ENCODE measurements at places on chromosomes 3 and 15.

DNA sequence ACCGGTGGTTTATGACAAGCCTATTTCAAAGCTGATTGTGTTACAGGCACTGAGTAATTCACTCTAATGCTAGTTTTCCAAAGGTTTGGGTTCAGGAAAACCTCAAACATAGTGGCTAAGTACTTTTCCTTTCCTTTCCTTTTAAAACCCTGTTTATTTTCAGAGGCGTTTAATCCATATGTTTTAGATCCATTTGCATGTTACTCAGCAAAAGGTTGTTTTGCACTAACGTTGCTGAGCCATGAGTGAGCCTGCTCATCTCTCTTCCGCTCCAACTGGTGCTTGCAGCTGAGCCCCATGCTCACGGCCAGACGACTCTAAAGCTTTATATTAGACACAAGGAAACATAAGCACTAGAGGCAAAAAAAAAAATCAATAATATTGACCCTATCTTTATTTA is 9.4 kb downstream of the CEMIP start:
- DNase-seq = no peak

- DNase-seq = no peak
Measured at GRCh38 chr3:42515391-42515916, 13.0 kb downstream of the VIPR1 start.

DNA sequence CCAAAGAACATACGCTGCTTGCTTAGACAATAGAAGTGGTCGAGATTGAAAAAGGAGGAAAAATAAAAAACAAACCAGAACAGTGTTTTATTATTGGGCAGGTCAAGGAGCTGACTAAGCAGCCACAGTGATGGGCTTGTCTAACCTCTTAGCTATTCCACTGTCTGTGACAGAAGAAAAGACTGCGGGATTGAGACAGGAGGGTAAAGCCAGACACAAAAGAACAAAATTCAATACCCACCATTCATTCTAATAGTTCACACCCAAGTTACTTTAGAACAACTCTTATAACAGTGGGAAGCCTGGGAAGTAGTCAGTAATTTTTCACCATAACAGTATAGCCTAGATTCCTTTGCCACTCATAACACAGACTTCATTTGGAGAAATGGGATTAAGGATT is 435.4 kb downstream of the MFSD1 start:
- DNase-seq = no peak

DNA sequence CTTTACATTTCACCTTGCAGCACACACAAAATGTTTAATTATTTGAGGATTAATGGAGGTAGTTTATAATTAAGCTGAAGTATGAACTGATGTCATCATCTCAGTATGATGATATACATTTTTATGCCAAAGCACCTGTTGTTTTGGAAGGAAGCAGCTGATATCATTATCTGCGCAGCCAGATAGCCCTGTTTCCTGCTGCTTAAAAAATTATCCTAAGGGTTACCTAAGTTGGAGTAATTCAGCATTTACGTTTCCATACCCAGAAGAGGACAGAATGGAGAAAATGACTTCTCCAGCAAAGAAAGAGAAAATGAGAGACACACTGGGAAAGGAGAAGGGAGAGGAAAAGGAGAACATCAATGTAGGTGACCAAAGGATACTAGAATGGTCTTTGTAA is 370.3 kb upstream of the PLSCR5 start:
- no peak for DNase-seq

DNA sequence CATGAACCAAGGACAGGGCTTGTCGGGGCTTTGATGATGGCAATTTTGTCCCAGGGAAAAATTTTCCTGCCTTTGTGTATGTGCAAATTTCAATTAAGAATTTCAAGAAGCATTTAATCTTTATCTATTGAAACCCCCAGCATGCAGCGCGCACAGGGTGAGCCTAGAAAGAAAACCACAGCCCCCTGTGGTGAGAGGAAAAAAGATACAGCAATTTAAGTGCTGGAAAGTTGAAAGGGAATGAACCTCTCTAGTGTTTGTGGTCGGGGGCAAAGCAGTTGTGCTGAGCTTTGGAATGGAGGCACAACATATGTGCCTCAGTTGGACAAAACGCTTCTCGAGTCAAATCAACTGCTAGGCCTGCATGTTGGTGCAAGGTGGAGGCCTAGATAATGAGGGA is 111.8 kb upstream of the C15orf61 start:
- no peak for DNase-seq

GRCh38 chr3:10780922-10781321 is 35.1 kb upstream of the SLC6A11 start:
- DNase-seq = no peak

DNA sequence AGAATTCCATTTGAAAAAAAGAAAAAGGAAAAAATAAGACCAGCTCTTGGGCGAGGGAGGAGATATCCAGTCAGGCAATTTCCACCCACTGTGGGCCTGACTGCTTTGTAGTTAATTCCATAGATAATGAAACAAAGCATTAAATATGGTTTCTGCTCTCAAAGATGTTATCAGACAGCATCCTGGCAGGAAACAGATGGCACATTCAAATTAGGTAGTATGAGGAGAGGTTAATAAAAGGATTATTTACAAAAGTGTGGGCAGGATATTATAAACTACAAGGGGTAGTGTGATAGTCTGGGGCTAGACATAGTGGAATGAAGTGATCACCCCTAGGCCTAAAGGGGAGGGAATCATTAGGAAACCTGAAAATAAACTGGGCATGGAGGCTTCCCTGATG is 193.2 kb downstream of the CLSTN2 start:
- DNase-seq = no peak

DNA sequence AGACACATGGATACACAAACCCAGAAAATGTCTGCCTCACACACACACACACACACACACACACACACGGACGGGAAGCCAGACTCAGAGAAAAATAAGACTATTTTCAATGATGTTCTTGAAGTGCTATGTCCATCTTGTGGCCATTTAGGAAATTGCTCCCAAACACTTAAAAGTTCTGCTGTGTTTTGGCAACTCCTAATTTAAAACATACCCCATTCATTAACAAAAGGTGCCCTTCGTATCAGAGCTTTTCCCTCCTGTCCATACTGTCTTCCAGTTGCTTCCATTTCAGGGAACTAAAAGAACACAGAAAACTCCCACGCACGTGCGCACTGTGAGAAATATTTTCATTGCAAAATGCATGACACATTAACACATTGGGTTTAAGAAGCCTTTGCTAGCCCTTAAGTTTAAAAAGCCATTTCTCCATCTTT is 44.6 kb downstream of the SLC12A1 start:
- no peak for DNase-seq

DNA sequence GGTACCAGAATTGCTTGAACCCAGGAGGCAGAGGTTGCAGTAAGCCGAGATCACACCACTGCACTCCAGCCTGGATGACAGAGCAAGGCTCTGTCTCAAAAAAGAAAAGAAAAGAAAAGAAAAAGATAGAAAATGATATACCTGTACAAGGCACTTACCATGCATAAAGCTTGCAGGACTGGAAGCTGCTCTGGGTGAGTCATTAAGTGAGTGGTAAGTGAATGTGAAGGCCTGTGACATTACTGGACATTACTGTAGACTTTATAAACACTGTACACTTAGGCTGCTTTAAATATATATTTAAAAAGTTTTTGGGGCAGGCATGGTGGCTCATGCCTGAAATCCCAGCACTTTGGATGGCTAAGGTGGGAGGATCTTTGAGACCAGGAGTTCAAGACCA is 99.2 kb downstream of the SLMAP start:
- DNase-seq = no peak

GRCh38 chr3:66442254-66443117 is 58.3 kb downstream of the LRIG1 start:
- DNase-seq = no peak

- DNase-seq = no peak
Measured at GRCh38 chr3:170056710-170057454, 19.1 kb downstream of the GPR160 start.

- DNase-seq = no peak
Measured at GRCh38 chr15:37940876-37941275, 6.4 kb downstream of the TMCO5A start.

DNA sequence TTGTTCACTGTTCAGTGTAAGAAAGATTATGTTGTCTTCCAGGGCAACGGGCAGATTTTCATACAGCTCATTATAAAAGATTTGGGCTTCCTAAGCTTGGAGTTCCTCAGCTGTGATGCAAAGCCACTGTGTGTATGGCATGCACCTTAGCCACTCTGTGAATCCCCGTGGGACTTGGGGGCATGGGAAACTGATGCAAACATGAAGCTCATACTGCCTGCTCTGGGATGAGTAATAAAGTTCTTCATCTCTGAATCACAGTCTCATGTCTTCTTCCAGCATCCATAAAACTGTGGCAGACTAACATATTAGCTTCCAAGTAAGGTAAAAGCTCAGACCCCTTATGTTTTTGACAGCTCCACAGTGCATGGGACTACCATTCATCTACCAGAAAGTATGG is 154.3 kb upstream of the RORA start:
- no peak for DNase-seq

DNA sequence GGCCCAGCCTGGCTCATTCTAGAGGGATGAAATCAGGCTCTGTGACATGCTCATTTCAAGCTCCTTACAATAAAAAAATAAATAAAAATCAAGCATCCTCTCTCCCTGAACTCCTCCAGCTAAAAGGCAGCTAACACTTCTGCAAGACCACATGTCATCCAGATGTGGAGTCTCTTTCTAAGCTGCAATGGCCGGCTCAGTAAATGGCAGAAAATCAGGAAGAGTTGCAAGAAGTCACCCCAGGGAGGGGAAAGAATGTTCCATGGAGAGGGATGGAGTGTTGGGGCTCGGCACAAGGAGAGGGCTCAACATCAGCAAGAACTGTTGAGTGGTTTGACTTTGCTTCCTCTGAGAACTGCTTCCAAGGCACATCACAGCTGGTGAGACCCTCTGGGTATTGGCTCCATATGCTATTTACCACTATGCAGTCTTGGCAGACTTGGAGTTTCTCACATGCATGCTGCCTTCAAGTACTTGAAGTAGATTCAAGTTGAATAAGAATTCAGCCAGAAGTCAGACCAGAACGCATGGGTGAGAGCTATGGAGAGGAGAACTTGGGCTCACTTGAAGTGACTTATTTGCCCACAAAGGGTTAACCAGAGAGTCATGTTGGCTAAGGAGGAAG is 689.0 kb downstream of the NTRK3 start:
- no peak for DNase-seq

DNA sequence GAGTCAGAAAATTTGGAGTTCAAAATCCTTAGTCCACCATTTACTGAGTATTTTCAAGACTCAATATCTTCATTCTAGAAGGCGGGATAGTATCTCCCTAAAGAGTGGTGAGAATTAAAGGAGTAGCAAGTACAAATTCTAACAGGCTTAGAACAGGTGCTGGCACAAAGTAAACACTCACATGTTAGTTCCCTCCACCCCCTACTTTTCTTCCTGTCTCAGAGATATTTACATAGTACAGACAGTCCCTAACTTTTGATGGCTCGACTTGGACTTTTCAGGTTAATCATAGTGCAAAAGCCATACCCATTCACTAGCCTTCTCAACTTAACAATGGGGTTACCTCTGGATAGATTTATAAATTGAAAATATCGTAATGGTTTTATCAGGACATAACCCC is 476.2 kb upstream of the RASGRP1 start:
- DNase-seq = no peak

- DNase-seq = no peak
Measured at GRCh38 chr3:133276594-133276993, 123.3 kb upstream of the BFSP2 start.

GRCh38 chr3:46186471-46187340 is 21.4 kb downstream of the CCR1 start:
- DNase-seq = no peak

- no peak for DNase-seq
Measured at GRCh38 chr3:126926684-126927400, 56.1 kb upstream of the PLXNA1 start.

- DNase-seq = no peak
Measured at GRCh38 chr15:39255760-39256159, 325.1 kb upstream of the THBS1 start.

DNA sequence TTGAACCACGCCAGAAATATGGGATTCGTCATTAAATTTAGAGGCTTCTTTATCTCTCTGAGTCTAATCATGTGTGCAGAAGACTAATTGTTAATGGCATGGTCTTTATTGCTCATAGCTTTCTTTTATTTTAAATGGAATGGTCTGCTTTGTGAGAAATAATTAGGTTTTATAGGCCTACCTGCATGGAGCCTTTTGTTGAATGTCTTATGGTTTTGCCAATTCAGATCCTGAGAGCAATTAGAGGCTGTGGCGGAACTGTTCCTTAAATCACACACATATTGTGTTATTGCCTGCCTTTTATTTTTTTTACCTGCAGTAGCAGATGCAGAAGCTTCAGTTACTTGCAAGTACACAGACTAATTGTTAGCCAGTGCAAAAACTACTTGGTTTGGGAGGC is 306.2 kb downstream of the NLGN1 start:
- no peak for DNase-seq

- no peak for DNase-seq
Measured at GRCh38 chr3:146093896-146094295, 67.1 kb downstream of the PLOD2 start.

- DNase-seq = no peak
Measured at GRCh38 chr3:119444590-119444989, 18.8 kb downstream of the TMEM39A start.

DNA sequence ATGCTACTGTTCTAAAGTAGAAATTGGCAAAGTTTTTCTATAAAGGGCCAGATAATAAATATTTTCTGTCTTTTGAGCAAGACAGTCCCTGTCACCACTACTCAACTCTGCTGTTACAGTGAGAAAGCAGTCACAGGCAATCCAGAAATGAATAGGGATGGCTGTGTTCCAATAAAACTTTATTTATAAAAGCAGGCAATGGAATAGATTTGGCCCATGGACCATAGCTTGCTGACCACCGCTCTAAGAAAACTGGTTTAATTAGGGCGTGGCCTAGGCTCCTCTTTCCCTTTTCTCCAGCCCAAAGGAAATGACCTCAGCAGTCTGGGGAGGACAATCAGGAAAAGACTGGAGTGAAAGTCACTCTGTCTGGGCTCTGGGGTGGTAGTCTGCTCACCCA is 183.8 kb downstream of the MEGF11 start:
- DNase-seq = no peak

- no peak for DNase-seq
Measured at GRCh38 chr3:58411851-58412830, 21.5 kb downstream of the PDHB start.

GRCh38 chr3:34174740-34175139 is 376.3 kb downstream of the PDCD6IP start:
- DNase-seq = no peak

DNA sequence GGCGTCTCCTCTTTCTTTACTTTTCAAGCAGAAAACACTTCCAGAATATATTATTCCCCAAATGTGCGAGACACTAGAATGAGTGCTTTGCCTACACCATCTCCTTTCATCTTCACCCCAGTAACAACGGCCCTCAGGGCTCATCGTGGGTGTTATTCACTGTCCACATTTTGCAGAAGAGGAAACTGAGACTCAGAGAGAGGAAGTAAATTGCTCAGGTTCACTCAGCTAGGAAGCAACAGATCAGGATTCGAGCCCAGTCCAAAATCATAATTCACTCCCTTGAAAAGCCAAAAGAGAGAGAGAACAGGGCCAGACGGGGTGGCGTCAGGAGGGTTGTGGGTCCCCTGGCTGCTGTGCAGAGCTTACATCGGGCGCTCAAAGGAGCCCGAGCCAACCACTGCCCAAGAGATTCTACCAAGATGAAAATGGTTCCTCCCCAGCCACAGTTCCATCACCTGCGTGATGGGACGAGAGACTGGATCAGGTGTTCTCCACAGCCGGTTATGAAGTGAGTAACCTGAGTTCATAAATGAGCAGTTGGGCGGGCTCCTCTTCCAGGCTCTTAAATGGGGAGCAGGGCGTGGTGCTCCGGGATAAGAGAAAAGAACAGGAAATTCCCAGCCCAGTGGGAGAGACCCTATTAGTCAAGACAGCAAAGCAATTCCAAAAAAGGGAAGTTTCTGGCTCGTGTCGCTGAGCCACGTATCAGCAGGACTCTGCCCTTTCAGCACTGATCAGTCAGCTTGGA is 48.6 kb upstream of the FLNB start:
- DNase-seq = no peak
